Activated naive CD4-positive, alpha-beta T cell treated with anti-CD3 and anti-CD28 coated beads, Interleukin-2, amount 50 U/mL, for 72 hours (primary cell): ENCODE measurements at places on chromosomes 3 and 15. TPM values are rescaled to one million over a fixed set of nuclear protein-coding genes. Genes with fewer than 3 reads are reported as not detected.
A peak's percentile ranks its signal among the peaks of the same experiment; 100 is the strongest.

- no peak for DNase-seq
These were observed 175.6 kb downstream of the GHSR start for GRCh38 chr3:172272698-172273097.

- DNase-seq: no peak
These were observed 40.0 kb downstream of the FMN1 start for GRCh38 chr15:33154351-33155166.

DNA sequence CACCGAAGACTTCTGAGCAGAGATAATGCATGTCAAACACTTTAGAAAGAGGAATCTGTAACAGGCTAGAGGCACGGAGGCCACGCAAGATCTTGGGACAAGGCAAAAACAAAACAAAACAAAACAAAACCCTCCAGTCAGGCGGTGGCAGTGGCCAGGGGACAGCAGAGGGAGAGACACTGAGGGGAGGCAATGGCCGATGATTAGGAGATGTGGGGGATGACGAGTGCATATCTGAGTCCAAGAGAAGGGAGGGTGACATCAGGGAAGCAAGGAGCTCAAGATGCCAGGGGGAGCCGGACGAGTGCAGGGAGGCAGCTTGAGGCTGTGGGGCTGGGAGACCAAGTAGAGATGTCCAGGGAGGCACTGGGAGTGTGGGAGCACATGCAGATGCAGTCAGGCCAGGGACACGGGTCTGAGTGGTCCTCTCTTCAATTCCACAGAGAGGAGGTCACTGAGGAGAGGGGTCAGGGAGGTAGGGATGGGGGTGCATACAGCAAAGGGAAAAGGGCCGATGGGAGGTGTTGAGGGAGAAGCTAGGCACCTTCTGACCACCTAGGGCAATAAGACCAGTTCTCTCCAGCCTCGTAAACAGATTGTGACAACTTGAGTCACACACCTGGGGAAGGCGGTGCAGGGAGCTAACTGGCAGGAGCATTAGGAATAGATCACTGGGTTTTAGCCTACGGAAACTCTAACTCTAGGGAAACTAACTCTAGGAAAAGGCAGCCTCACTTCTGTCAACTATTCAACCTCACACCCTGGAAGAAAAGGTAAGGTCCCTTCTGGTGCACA, 29.6 kb downstream of the SLCO2A1 start:
- no peak for DNase-seq

DNA sequence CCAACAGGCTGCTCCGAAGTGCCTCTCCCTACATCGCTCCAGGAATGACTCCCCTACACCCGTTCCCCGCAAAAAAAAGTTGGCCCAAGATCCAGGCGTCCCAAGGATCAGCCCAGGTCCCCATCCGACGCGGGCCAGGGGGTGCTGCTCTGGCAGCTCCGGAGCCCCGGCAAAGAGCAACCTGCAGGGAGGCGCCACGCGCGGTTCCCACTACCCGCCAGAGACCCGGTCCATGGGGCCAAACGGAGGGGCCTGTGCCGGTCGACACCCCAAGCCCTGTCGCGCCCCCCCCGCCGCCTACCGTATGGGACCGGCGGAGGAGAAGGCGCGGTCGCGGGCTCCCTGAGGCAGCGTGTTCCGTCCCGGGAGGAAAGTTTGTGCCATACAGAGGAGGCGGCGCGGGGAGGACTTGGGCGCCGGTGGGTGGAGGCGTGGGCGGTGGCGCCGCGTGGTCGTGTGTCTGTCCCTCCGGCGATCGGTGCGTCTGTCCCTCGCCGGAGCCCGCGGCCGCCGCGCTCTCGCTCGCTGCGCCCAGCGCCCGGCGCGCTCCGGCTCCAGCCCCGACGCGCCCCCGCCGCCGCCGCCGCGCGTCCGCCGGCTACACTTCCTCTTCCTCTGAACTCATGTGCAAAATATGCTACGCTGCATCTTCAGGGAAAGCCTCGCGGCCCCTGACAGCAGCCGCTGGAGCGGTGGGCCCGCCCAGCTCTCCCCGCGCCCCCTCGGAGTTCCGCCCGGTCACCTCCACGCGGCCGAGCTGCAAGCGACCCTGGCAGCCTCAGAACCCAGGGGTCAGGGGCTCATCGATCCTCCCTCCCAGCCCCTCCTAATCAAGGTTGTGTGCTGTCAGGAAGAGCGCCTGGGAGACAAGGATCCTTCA, at the start of gene RFTN1:
Gene RFTN1 (minus strand): TSS at position 559 of the 880 bp plus-strand sequence. CDS start 19,830 bp downstream, outside the sequence.
- peak; percentile 73 for DNase-seq

DNA sequence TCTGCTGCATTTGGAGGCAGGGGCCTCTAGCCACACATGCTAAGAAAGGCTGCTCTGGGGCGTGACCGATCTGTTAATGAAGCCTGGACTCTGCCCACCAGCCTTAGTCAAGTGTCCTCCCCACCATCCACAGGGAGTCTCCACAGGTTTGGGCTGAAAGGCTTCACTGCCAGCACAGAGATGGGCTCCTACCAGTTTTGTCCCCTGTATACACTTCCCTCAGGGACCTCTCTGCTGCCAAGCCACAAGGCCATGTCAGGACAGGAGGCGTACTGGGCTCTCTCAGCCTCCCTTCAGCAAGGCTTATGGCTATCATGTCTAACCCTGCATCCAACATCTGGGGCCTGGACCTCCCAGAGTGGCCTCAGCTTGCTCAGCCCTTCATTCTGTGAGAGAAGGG, 23.5 kb downstream of the KIF9 start:
- DNase-seq: no peak

DNA sequence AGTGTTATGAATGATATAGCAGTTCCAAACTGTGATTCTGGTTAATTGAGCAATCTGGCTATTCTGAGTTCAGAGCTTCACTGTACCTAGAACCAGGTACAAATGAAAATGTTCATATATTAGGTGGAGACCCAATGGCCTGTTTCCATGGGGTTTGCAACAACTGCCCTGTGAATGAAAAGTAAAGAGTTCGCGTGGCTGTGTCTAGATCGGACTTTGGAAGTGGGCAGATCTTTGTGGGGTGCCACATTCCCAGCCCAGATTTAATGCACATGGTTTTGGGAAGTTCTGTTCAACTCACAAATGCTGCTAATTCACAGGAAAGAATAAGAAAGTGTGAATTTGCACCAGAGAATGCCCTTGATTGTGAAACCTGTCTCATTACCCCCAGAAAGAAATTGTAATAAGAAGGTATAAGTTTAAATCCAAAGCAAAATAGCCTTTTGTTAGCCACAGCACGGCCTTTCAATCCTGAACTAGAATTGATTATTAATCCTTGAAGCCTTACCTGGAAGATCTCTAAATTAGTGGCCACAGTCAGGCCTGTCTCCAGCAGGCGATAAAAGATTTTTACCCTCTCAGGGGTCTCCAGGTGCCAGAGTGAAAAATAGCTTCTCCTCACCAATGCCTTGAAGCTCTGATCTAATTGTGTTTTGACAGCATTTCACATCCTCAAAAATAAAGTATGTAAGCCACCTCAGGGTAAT, 22.6 kb downstream of the WHAMM start:
- DNase-seq: no peak

- no peak for DNase-seq
These were observed 88.3 kb downstream of the TMEM266 start for GRCh38 chr15:76147906-76148570.

- DNase-seq: peak; percentile 58
These were observed 58.4 kb downstream of the MAP6D1 start for GRCh38 chr3:183766745-183767606.

GRCh38 chr15:77402740-77403379, 17.0 kb downstream of the PEAK1 start:
- DNase-seq: no peak

GRCh38 chr3:186732169-186732766, 15.1 kb downstream of the KNG1 start:
- peak; percentile 19 for DNase-seq

DNA sequence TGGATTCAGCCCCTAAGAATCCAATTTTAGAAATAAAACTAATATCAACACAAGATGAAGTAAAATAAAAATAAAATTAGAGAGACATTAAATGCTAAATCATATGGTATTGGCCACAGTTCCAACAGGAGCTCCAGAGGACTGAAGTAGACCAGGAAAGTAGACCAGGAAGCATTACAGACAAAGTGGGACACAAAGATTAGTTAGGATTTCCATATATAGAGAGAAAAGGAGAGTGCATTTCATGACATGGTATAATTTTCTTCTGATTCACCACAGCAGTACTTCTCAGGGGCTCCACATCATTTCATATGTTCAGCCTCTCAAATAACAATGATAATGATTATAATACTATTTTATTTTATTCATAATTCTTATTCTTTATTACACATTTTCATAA, 18.3 kb downstream of the FGF7 start:
- no peak for DNase-seq

DNA sequence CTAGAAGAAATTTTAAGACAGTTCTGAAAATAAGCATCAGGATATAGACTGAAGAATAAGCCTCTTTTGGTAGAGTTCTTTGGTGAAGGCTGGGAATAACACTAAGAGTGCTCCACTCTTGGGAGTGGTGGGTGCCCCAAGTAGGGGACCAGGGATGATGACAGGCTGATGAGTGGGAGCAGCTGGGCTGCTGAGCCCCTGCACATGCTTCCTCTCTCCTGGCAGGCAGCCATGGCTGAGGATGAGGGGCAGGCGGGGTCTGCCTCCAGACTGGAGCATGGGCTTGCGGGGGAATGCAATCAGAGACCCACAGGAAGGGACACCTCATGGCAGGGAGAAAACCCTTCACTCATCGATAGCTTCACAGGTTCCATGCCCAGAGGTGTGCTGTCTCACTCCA, 72.6 kb upstream of the RORA start:
- no peak for DNase-seq

- DNase-seq: no peak
These were observed 33.4 kb downstream of the AQP9 start for GRCh38 chr15:58171476-58172061.

The GHSR gene
- total RNA-seq: not detected

The ZIC1 gene
- total RNA-seq: not detected

The MUC4 gene
- total RNA-seq: 0.41 TPM

The SEMA6D gene
- not detected for total RNA-seq

The DPPA2 gene
- not detected for total RNA-seq

The PTX3 gene
- 0.70 TPM for total RNA-seq
